ENCODE measurements at places on chromosomes 7 and 10. TPM values are rescaled to one million over a fixed set of nuclear protein-coding genes. Genes with fewer than 3 reads are reported as not detected.

The CLEC5A gene
- total RNA-seq = 0.47 TPM

The AGR2 gene
- total RNA-seq = not detected

The SPDYE11 gene
- total RNA-seq = not detected

The LRRN3 gene
- total RNA-seq = 29.2 TPM

The PPP1R17 gene
- total RNA-seq = 0.82 TPM

The IDI2 gene
- not detected for total RNA-seq

The FFAR4 gene
- total RNA-seq = 1.5 TPM

The SFRP4 gene
- 0.42 TPM for total RNA-seq

The LFNG gene
- total RNA-seq = 25.4 TPM

The ELMO1 gene
- total RNA-seq = 244 TPM

The PNLIP gene
- not detected for total RNA-seq

The CACNB2 gene
- 65.3 TPM for total RNA-seq

The ITGA8 gene
- 5.4 TPM for total RNA-seq

The ZNF655 gene
- 74.9 TPM for total RNA-seq

The RARRES2 gene
- total RNA-seq = 16.2 TPM

The PIP gene
- not detected for total RNA-seq

The HOXA11 gene
- not detected for total RNA-seq

The CPED1 gene
- 2.8 TPM for total RNA-seq

The SORCS3 gene
- 14.1 TPM for total RNA-seq

The CNPY1 gene
- total RNA-seq = not detected

The HABP2 gene
- total RNA-seq = 2.0 TPM

The CADPS2 gene
- 83.4 TPM for total RNA-seq

The PSMA2 gene
- total RNA-seq = 26.2 TPM

The PILRA gene
- total RNA-seq = 15.3 TPM

The ACSM6 gene
- total RNA-seq = not detected

All from dorsolateral prefrontal cortex (tissue), 122 donors.